Glomerular endothelial cell (primary cell): ENCODE measurements at places on chromosomes 11 and 22. TPM values are rescaled to one million over a fixed set of nuclear protein-coding genes. Genes with fewer than 3 reads are reported as not detected.

Gene RFPL2
- not detected in 2 replicates for total RNA-seq

Gene ANGPTL5
- total RNA-seq: not detected in 2 replicates

DNA sequence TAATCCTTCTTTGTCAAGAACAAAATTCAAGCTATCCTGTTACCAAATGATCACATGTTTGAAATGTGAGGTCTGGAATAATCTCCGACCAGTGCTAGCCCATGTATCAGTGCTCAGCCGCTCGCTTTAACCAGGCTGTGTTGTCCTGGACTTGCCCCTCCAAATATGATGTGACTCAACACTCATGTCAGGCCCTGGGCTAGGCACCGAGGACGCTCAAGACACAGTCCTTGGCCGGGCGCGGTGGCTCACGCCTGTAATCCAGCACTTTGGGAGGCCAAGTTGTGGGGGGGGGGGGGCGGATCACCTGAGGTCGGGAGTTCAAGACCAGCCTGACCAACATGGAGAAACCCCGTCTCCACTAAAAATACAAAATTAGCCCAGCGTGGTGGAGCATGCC, 54.1 kb upstream of the WNT7B start:
- no peak for DNase-seq

DNA sequence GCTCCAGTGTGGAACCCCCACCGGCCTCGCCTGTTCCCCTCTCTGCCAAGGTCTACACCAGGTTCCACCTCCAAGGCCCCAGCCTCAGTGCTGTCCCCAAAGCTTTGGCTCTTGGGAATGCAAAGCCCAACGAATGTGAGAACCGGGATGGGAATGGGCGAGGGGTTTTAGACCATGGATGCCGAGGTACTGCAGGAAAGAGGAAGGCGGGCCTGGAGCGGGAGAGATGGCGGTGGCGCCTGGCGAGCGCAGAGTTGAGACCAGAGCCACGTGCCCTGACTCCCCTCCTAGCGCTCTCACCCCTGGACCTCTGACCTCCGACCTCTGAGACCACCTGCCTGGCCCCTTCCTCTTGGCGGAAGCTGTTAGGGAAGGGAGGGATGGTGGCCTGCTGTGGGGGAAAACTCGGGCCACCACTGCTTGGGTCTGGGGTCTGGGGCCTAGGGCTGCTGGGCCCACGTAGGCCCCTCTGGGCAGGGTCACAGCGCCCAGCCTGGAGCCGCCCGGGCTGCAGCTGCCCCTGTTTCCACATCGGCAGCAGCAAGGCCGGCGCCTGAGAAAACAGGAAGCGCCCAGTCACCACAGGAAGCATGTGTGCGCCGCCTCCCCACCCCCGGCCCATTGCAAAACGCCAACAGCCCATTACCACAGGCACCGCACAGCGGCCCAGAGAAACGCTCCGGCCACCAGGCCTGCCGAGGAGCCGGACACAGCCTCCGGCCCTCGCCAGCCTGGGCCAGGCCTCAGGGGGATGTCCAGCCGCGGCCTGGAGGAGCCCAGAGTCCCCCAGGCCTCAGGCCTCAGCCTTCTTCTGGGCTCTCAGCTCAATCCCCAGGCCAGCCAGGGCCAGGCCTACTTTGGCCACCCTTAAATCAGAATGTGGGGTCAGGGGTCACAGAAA, 13.8 kb upstream of the SLC39A13 start:
- DNase-seq: peak; percentile 36
